ENCODE measurements at places on chromosomes 13 and 19. TPM values are rescaled to one million over a fixed set of nuclear protein-coding genes. Genes with fewer than 3 reads are reported as not detected.

DNA sequence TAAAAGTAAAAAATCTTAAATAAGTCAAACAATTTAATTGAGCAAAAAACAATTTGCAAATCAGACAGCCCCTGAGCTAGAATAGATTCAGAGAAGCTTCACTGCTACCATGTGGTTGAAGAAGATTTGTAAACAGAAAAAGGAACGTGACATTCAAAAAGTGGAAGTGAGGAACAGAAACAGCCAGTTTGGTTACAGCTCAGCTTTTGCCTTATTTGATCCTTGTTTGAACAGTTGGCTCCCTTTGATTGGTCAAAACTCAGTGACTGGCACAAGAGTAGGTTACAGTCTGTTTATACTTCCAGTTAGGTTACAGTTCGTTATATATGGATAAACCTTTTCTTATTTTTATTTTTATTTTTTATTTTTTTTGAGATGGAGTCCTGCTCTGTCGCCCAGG, 5.8 kb downstream of the ZNF221 start:
- no peak overlapping the region for H3K4me3 ChIP-seq
- H3K27me3 ChIP-seq: no peaks in the 10 kb centered on the region
- no peaks in the 10 kb centered on the region for H3K4me1 ChIP-seq
- no peak for DNase-seq
- no peaks in the 10 kb centered on the region for H3K36me3 ChIP-seq
- no peak overlapping the region for H3K27ac ChIP-seq

- H3K4me1 ChIP-seq: peaks cover 5% of the 10 kb centered on the region
- no peak overlapping the region for H3K27ac ChIP-seq
- peaks cover 24% of the 10 kb centered on the region for H3K27me3 ChIP-seq
- no peak for DNase-seq
- H3K4me3 ChIP-seq: no peak overlapping the region
Observed at GRCh38 chr19:13078381-13078780, 24.3 kb downstream of the LYL1 start.

DNA sequence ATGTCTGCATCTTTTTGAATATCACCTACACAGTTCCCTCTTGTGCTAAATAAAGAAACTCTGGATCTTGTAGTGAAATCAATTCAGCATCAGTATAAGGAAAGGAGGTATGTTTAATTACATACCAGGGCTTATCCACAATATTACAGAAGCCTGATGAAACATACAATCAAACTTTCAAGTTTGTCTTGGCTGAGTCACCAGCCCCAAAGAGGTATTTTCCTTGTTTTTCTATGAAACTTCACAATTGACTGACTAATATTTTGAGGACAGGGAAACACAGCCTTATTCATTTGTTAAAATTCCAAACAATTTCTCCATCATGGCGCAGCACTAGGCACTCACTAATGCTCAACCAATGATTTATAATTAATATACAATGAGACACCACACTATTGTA, 952.4 kb downstream of the PCDH17 start:
- no peaks in the 10 kb centered on the region for H3K4me1 ChIP-seq
- H3K27ac ChIP-seq: no peak overlapping the region
- no peaks in the 10 kb centered on the region for H3K27me3 ChIP-seq

- no peak for DNase-seq
- H3K27me3 ChIP-seq: no peaks in the 10 kb centered on the region
- no peak overlapping the region for H3K4me3 ChIP-seq
- no peaks in the 10 kb centered on the region for H3K4me1 ChIP-seq
Observed at GRCh38 chr13:35086667-35087066, 144.6 kb downstream of the NBEA start.

DNA sequence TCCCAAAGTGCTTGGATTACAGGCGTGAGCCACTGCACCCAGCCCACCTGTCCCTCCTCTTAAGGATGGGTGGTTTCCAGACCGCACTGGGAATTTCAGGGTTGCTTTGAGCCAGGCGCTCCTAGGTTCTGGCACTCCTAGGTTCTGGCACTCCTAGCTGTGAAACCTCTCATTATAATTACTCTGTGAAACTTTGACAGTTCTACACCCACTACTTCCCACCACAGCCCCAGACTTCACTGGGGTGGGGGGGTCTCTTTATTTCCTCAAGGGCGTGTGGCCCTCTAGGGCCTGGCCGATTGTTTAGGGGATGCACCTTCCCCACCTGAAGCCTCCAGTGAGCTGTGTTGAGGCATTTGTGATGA, 2.3 kb upstream of the ADAMTS10 start:
- H3K27me3 ChIP-seq: no peaks in the 10 kb centered on the region
- H3K36me3 ChIP-seq: no peaks in the 10 kb centered on the region
- no peaks in the 10 kb centered on the region for H3K4me1 ChIP-seq

Gene ZNF649
- total RNA-seq: 26.3 TPM

Gene CBY2
- not detected for total RNA-seq

Gene KCNK6
- total RNA-seq: 1.5 TPM

Gene IGFL2
- total RNA-seq: not detected

All from cardiac muscle cell (in vitro differentiated cells and primary cell).